T-helper 9 cell (primary cell): ENCODE measurements at places on chromosomes 13 and 19.

- DNase-seq, result no peak
Measured at GRCh38 chr13:98582947-98583346, 6.0 kb upstream of the STK24 start.

- DNase-seq, result no peak
Measured at GRCh38 chr19:45766296-45766868, 2.7 kb downstream of the SIX5 start.

- no peak for DNase-seq
Measured at GRCh38 chr19:3668331-3669081, 31.8 kb downstream of the PIP5K1C start.

DNA sequence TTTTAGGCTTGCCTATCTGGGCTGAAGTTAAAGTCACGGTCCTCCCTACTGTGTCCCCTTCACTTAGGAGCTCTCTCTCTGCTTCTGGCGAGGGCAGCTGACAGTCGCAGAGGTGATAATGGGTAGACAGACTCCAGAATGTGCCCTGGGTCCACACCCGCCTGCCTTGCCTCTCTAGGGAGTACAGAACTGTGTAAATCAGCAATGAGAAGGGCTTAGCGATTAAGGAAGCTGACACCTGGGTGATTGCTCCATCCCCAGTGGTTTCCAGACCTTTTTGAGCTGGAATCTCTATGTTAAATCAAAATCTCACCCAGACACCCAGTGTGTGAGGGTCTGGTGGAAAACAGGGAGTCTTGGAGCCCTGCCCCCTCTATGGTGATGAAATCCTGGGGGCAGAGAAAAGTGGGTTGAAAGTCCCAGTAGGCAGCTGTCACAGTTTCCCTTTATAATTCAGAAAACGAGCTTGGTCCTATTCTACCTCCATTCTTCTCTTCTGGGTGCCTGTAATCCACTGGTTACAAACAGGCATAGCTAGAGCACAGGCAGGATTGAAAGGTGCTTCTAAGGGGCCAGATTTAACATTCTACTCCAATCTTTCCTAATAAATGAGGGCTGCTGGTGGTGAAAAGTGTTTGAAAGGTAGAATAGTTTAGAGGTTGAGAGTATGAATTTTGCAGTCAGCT lies 46.9 kb downstream of the OLFM4 start:
- no peak for DNase-seq

GRCh38 chr19:40716031-40716481 lies 630 bp downstream of the COQ8B start:
- peak; percentile 48 for DNase-seq

GRCh38 chr19:34254046-34254697 lies at the start of gene GARRE1:
Gene GARRE1, plus strand, starts transcription at chr19:34254554. Its CDS starts 45,920 bp downstream, at chr19:34300474.
- DNase-seq, result peak; percentile 83

DNA sequence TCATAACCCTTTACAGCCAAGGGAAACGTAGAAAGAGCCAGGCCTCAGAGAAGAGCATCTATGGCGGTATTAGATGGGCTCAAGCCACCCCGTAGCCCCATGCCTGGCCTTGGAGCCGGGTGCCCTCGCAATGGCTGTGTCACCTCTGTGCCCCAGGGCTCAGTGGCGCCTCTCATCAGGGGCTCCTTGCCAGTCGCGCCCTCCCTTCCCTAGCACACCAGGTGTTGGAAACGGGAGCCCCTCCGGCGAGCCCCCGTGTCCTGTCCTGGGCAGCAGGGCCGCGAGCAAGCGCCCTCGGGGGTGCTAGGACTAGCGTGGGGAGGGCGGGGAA lies 453 bp downstream of the ZNF256 start:
- no peak for DNase-seq

- no peak for DNase-seq
Measured at GRCh38 chr13:68030152-68030809, 800.1 kb upstream of the PCDH9 start.

DNA sequence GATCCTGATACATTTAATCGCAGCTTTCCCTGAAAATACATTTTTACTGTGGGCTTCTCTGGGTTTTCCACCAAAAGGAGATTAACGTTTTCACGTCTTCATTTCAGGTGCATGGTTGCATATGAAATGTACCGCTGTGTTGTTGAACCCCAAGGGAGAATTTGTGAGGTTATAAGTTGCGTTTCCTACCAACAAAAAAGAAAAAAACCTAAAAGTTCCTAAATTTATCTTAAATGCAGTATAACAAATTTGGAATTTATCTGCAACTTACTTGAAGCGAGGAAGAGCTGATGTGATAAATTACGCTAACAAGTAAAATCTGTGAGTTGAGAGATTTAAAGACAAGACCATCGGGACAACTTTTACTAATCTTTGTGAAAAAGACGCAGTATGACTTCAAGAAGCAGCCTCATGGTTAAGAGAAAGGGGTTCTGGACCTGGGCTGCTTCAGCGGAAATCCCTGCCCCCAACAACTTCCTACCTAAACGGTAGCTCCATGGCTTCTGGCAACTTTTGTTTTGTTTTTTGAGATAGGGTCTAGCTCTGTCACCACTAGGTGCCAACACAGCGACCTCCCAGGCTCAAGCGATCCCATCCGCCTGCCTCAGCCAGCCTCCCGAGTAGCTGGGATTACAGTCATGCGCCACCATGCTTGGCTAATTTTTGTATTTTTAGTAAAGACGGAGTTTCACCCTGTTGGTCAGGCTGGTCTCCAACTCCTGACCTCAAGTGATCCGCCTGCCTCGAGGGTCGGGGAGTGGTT lies 958 bp upstream of the OBI1 start:
- DNase-seq, result no peak

- DNase-seq, result peak; percentile 80
Measured at GRCh38 chr19:43555185-43555770, 20.0 kb downstream of the XRCC1 start.

DNA sequence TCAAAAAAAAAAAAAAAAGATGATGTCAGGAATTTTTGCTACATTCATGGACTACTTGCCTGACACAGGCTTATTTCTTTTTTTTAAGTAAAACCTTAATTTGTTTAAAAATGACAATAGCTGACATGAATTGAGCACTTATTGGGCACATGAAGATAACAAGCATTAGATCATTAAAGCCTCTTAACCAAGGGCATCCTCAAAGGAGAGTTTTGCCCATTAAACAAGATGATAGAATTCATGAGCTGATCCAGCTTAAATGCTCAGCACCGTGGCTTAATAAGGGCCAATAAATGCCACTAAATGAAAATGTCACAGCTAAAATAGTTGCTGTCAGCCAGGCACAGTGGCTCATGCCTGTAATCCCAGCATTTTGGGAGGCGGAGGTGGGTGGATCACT lies 19.3 kb downstream of the FBXO17 start:
- no peak for DNase-seq

- no peak for DNase-seq
Measured at GRCh38 chr19:48196933-48197665, 26.6 kb downstream of the ZSWIM9 start.

- DNase-seq, result no peak
Measured at GRCh38 chr13:20826301-20826700, 52.5 kb upstream of the EEF1AKMT1 start.

GRCh38 chr13:48942131-48942530 lies 33.6 kb upstream of the FNDC3A start:
- DNase-seq, result no peak

- DNase-seq, result no peak
Measured at GRCh38 chr19:13629687-13630357, 123.5 kb upstream of the CACNA1A start.
